Kidney epithelial cell (primary cell): ENCODE measurements at places on chromosomes 1 and 21.

DNA sequence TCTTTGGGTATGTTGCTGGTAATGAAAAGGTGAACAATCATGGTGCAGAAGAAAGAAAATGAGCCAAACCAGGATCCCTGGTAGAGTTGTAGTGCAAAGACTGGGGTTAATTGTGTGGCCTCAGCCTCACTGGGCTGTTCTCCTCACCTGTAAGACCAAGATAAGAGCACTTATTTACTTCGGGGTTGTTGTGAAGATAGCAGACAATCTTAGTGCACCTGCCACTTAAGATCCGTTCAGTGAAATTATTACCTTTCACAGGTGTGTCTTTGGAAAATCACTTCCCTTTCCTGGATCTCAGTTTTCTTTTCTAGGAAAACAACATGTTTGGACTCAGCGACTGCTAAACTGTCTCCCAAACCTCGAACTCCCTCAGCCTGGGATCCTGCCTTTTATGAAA lies 1.3 kb upstream of the FGGY start:
- DNase-seq, result no peak

- no peak for DNase-seq
Observed at GRCh38 chr1:203405703-203406438, 54.9 kb upstream of the FMOD start.

DNA sequence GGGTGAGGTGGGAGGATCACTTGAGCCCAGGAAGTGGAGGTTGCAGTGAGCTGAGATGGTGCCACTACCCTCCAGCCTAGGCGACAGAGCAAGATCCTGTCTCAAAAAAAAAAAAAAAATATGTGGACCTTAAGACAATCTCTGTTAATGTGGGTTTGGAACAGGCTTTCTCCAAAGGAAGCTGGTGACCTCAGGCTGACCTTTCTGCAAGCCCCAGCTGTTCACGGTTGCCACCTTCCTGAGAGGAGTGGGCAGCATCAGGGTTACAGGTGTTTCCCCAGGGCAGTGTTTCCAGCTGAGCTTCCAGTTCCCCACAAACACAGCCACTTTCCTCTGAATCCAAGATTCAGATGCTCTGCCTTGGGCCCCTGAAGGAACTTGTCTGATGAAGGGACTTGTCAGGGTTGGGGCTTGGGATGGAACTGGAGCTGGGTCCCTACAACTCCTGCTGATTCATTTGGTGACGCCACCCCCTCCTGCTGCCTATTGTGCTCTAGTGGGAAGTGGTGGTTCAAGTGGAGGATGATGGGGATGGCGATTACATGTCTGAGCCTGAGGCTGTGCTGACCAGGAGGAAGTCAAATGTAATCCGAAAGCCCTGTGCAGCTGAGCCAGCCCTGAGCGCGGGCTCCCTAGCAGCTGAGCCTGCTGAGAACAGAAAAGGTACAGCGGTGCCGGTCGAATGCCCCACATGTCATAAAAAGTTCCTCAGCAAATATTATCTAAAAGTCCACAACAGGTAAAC lies 1.9 kb downstream of the ZBTB48 start:
- DNase-seq, result no peak

- no peak for DNase-seq
Observed at GRCh38 chr1:246801241-246802020, 77.2 kb downstream of the SCCPDH start.

- no peak for DNase-seq
Observed at GRCh38 chr1:3675436-3675835, 23.1 kb downstream of the TP73 start.

GRCh38 chr1:228842094-228842775 lies 107.0 kb downstream of the RHOU start:
- peak; percentile 71 for DNase-seq
